RKO (cell line): ENCODE measurements at places on chromosomes 2 and 18.

DNA sequence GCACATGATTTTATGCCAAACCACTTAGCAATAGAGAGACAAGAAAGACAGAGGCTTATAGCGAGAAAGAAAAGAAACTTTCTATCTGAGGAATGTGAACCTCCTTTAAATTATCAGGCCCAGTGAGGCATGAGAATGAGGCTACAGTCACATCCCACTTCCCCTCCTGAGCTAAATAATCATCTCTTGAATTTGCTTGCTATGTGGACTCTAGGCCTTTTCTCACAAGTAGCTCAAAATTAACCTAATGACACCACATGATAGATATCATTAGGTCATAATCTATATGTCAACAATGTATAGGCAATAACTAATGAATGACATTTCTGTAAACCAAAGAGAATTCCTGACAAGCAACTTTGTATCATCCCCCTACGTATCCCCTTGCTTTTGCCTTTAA lies 301.5 kb upstream of the MGAT5 start:
- no peak for DNase-seq

- DNase-seq, result no peak
Observed at GRCh38 chr2:33020883-33021282, 74.1 kb downstream of the LTBP1 start.

DNA sequence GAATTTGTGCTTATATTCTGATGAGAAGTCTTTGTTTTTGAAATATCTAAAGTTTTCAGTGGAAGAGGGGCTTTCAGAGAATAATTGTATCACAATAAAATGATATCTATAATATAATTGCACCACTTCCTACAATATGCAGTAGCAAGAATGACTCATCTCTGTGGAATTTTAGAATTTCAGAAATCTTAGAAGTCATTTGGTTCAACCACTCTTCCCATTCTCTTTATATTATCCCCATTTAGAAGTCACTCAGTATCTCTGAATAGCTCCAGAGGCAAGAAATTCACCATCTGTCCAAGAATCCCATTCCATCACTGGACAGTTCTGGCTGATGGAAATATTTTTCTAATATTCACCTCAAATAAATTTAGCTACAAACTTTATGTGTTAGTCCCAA lies 59.3 kb upstream of the CCDC68 start:
- DNase-seq, result peak; percentile 37

DNA sequence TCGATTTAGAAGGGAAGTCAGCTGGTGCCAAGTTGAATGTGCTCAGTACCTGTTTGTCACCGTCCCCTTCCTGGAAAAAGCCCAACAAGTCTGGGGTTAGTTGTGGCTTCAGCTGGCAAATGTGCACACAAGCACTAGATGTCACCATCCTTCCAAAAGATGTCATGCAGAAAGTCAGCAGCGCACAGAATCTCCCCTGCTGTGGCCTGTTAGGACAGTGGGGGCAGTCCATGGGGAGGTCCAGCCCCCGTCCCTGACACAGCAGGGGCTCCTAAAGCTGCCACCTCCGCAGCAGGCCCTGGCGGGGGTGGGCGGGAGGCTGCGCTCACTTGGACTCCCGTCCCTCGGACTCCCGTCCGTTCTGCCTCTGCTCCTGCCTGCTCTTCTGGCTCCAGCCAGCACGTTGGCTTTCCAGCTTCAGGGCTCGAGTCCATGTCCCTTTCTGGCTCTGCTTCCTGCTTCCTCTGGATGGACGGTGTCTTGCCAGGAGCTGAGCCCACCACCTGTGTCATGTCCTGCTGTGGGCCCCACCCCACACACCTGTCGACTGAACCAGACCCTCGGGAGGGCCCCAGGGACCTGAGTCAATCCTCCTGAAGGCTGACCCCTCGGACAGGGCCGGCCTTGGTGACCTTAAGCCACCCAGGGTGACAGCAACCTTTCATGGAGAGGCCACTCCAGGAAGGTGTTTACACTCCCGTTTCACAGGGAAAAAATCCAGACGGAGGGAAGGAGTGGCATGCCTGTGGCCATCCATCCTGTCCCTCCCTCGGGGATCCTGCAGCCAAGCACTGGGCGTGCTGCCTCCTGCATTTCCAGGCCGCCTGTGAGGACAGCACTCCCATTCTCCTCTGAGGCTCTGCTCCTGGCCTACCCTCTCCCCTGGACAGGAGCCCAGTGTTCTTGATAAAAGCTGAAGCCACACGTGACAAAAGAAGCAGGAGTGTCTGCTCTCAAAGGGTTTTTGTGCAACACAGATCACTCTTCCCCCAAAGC lies 8.5 kb downstream of the RAB17 start:
- DNase-seq, result no peak

- no peak for DNase-seq
Observed at GRCh38 chr2:28364610-28365009, 28.0 kb upstream of the FOSL2 start.

GRCh38 chr18:20971886-20972267 lies 139.7 kb downstream of the ROCK1 start:
- DNase-seq, result peak; percentile 41

- no peak for DNase-seq
Observed at GRCh38 chr2:43333101-43333655, 106.8 kb upstream of the ZFP36L2 start.

GRCh38 chr18:30406728-30407127 lies 635.8 kb downstream of the DSC3 start:
- peak; percentile 10 for DNase-seq

DNA sequence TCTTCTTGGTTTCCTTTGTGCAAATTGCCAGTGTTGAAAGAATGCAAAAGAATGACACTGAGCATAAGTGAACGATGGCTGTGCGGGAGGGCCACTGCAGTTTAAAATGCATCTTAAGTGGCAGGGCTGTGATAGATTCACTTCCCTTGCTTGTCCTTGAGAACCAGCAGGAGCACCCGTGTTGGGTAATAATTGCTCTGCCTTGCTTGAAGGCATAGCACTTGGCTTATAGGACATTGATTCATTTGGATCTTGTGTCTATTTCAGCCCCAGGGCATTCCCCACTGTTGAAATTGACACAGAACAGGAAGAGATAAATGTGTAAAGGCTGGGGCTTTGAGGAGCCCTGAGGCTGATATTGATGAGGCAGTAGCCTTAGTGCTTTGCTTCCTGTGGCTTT lies 1003.7 kb upstream of the GYPC start:
- no peak for DNase-seq

DNA sequence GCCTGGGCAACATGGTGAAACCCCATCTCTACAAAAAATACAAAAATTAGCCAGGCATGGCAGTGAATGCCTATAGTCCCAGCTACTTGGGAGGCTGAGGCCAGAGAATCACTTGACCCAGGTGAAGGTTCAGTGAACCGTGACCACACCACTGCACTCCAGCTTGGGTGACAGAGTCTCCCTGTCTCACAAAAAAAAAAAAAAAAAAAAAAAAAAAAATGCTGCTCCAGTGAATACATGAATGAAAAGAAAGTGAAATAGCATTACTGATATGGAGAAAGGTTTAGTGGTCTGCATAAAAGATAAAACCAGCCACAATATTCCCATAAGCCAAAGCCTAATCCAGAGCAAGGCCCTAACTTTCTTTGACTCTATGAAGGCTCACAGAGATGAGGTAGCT lies 44.5 kb downstream of the METTL8 start:
- DNase-seq, result no peak

GRCh38 chr18:23317975-23318675 lies 135.0 kb upstream of the RIOK3 start:
- no peak for DNase-seq

DNA sequence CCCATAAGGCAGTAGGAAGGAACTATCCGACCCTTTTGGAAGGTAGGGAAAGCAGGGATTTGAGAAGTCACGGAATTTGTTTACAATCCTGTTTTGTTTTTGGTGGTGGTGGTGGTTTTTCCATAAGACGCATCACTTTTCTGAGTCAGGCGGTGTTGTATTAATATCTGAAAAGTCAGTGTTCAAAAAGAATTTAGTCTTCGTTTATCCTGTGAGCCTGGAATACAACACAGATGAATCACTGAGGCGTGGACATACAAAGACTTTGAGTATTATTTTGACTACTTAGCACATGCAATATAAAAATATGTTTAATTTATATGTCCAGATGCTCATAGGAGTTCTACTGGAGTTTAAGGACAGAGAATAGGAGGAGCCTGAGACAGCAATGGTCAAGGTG lies 785 bp downstream of the ZNF892 start:
- peak; percentile 63 for DNase-seq

DNA sequence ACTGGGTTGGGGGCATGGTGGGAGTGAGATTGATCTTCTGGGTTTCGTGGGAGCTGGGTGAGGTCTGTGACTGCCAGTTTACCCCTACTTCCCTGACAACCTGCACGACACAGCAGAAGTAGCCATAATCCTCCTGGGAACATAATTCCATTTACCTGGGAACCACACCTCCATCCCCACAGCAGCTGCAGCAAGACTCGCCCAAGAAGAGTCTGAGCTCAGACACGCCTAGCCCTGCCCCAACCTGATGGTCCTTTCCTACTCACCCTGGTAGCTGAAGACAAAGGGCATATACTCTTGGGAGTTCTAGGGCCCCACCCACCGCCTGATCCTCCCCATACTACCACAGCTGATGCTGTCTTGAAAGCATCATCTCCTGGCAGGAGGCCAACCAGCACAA lies 43.8 kb downstream of the FLACC1 start:
- no peak for DNase-seq

- no peak for DNase-seq
Observed at GRCh38 chr2:239310401-239311061, 90.3 kb downstream of the HDAC4 start.

- DNase-seq, result no peak
Observed at GRCh38 chr2:24644032-24644431, 149.2 kb downstream of the PTRHD1 start.

DNA sequence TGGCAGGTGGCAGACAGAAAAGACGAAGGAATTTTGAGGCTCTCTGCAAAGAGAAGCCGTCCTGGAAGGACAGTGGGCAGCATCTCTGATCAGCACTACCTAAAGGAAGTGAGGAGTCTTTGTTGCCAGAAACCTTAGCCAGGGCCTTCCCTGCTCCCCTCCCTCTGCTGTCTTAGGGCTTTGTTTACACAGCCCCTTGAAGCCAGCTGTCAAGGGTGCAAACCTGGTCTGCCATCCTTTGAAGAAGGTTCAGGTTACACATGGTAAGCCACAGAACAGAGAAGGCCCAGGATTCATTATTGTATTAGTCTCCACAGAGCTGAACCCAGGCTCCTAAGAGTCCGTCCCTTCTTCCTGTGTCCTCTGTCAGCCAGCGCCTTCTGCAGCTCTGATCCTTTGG lies 356.7 kb downstream of the TGIF1 start:
- no peak for DNase-seq

- peak; percentile 14 for DNase-seq
Observed at GRCh38 chr2:207051385-207051965, 112.2 kb downstream of the CPO start.

- no peak for DNase-seq
Observed at GRCh38 chr2:160630801-160631590, 137.4 kb upstream of the RBMS1 start.

GRCh38 chr2:46471-47345 lies at the start of gene FAM110C:
Gene FAM110C, minus strand, starts transcription at chr2:46505. Its CDS starts 120 bp downstream, at chr2:46385.
- peak; percentile 34 for DNase-seq

GRCh38 chr2:75390169-75390568 lies 170.6 kb downstream of the EVA1A start:
- DNase-seq, result no peak

- DNase-seq, result no peak
Observed at GRCh38 chr2:224063298-224063648, 24.2 kb upstream of the SERPINE2 start.

DNA sequence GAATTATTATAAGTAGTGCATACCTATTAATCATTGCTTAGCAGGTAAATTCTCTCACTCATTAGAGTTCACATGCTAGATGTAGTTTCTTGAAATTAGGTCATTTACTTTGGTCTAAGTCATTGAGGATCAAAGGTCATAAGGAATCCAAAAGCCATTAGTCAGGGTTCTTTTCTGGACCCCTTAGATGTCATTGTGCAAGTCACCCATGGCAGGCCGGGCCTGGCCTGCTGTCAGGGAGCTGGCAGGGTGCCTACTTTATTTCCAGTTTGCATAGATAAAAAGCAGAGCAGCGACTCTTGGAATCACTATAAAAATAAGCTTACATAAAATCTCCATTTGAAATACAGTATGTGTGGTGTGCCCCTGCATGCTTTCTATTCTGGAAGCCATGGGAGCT lies 91.3 kb downstream of the MEIS1 start:
- DNase-seq, result no peak

DNA sequence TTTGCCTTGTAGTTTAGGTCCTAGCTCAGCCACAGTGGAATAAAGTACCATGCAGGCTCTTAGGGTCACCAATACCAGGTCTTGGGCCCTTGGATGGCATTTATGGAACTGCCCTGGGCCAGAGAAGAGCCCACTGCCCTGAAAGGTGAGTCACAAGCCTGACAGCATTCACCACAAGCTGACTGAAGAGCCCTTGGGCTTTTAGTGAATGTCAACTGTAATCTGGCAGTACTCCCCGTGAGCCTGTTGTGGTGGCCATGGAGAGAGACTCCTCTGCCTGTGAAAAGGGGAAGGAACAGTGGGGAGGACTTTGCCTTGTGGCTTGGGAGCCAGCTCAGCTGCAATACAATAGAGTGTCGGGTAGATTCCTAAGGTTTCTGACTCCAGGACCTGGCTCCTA lies 1389.7 kb downstream of the DSC3 start:
- DNase-seq, result no peak

GRCh38 chr2:36919041-36919837 lies 47.1 kb downstream of the STRN start:
- DNase-seq, result no peak

DNA sequence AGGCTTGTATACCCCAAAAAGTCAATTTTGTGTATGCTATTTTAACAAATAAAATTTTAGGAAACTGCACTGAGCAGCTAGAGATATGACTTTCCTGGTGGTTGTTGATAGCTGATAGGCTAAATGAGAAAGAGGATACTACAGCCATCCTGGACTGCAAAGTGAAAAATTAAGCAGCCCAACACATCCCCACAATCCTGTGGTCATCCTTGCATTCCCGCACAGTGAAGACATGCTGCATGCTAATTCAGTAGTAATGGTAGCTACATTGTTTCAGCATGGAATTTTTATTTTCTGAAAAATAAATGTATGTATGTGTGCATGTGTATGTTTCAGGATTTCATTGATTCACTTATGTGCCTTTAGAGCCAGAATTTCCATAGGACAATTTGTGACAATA lies 124.2 kb upstream of the CCDC68 start:
- DNase-seq, result no peak

DNA sequence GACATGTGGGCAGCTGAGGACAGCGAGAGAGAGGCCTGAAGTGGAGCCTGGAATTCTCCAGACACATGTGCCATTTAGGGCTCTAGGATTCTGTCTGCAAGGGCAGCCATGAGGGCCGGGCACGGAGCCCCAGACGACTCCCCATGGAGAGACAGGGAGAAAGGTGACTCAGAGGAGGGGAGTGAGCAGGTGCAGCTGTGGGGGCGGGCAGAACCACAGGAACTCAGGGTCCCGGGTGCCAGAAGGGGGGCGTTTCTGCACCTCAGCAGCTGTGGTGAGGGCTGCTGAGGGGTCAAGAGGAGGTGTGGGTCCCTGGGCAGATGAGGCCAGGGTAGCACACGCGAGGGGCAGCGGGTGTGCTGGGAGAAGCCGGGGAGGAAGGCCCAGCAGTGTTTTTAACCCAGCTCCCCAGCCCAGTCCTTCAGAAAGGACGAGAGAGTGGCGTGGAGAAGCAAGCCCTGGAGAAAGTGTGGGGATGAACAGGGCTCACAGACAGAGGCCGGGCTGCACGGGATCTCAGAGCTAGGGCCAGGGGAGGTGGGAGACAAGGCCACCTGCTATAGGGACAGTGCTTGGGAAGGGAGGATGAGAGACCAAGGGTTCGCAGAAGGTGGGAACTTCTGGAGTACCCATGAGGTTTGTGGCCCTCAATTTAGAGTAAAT lies 7.6 kb downstream of the GPR17 start:
- DNase-seq, result no peak
